Right atrium auricular region (tissue), 2 donors: ENCODE measurements at places on chromosomes 2 and 18.

- DNase-seq: no peak
These were observed 98.6 kb downstream of the IRS1 start for GRCh38 chr2:226701052-226701451.

- no peak for DNase-seq
These were observed 66.9 kb downstream of the CDH20 start for GRCh38 chr18:61400016-61400635.

- no peak for DNase-seq
These were observed 1.7 kb upstream of the STAMBP start for GRCh38 chr2:73827018-73827417.

GRCh38 chr2:195445639-195446038, 211.4 kb upstream of the SLC39A10 start:
- DNase-seq: no peak

GRCh38 chr18:74834424-74835309, 237.0 kb downstream of the ZNF407 start:
- no peak for DNase-seq

- DNase-seq: no peak
These were observed 15.0 kb upstream of the REG1A start for GRCh38 chr2:79105259-79105658.

- DNase-seq: peak; percentile 54
These were observed 44.9 kb downstream of the SERTAD2 start for GRCh38 chr2:64608867-64609226.

GRCh38 chr2:1609485-1610095, 134.7 kb downstream of the PXDN start:
- no peak for DNase-seq

GRCh38 chr2:138707392-138708074, 72.7 kb downstream of the NXPH2 start:
- DNase-seq: no peak

- no peak for DNase-seq
These were observed 104.1 kb downstream of the PAX3 start for GRCh38 chr2:222194669-222195068.

DNA sequence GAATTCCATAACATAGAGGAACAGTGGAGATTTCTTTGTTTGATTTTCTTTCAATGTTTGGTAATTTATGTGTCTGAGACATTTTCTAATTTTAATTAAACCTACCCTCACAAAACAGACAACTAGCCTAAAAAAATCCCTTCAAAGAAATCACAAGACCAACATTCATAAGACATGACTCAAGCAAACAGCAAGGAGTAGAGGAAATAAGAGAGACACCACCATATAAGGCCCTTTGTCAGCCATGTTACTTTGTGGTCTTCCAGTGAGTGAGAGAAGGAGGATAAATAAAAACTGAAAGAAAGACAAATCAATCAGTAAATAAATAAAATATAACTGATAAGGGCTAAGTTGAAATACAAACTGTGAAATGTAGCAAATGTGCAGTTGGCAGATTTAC, 830.8 kb upstream of the SLC39A10 start:
- DNase-seq: no peak
